GM23248 (cell line): ENCODE measurements at places on chromosomes 7 and 10. TPM values are rescaled to one million over a fixed set of nuclear protein-coding genes. Genes with fewer than 3 reads are reported as not detected.

EPHA1 gene
- not detected in 2 replicates for total RNA-seq

MSMB gene
- total RNA-seq: not detected in 2 replicates

MRLN gene
- total RNA-seq: not detected in 2 replicates

CPA2 gene
- total RNA-seq: not detected in 2 replicates

DNA sequence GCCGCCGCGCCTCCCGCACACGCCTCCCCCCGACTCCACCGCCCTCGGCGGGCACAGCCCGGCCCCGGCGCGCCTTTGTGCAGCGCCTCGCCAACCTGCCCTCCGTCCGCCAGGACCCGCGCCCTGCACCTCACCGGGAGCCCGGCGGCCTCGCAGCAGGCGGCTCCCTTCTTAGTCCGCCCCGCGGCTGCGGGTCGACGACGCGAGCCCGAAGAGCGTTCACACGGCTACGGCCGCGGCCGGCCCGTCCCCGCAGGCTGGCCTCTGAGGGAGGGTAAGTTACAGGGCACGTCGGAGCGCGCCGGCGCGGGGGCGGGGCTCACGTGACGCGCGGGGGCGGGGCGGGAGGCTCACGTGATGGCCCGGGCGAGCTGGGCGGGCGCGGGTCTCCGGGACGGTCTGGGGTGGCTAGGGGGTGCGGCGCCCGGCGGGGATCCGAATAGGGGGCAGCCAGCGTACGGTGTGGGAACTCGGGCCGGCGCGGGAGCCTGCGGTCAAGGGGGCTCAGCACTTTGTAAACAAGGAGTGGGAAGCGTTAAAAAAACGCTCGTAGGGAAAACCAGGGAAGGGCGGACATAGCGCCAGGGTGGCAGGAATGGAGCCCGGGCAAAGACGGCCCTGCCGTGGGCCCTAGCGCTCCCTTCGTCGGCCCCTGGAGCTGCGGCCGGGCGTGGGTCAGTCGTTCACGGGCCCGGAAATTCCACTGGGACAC, at the start of gene ARHGAP12:
Gene ARHGAP12, minus strand, starts transcription at position 283 of the 712 bp plus-strand sequence. CDS start 19,976 bp downstream, outside the sequence.
- peak within 1 kb of the TSS; percentile 93 for H3K27ac ChIP-seq
- peaks cover 34% of the 10 kb centered on the region for H3K4me1 ChIP-seq
- peak within 1 kb of the TSS; percentile 89 for H3K4me3 ChIP-seq
